ENCODE measurements at places on chromosomes 7 and 10. TPM values are rescaled to one million over a fixed set of nuclear protein-coding genes. Genes with fewer than 3 reads are reported as not detected.

Gene SPDYE16
- 0.34 TPM for total RNA-seq

Gene SMKR1
- not detected for total RNA-seq

Gene CLRN3
- not detected for total RNA-seq

Gene ELAPOR2
- 9.5 TPM for total RNA-seq

- no peak for DNase-seq
Observed at GRCh38 chr7:20793694-20794394, 7.2 kb upstream of the SP8 start.

GRCh38 chr7:129707910-129708499 is 96.5 kb downstream of the NRF1 start:
- DNase-seq = no peak

- no peak for DNase-seq
Observed at GRCh38 chr10:26357203-26357602, 80.9 kb upstream of the APBB1IP start.

GRCh38 chr7:34659472-34660075 is 1.6 kb downstream of the NPSR1 start:
- DNase-seq = no peak

All from left cardiac atrium (tissue), 4 donors.